ENCODE measurements at places on chromosomes 5 and 9.

- DNase-seq: no peak
Measured at GRCh38 chr5:35483191-35483590, 134.5 kb upstream of the SPEF2 start.

- no peak for DNase-seq
Measured at GRCh38 chr5:33371660-33372059, 69.1 kb upstream of the TARS1 start.

DNA sequence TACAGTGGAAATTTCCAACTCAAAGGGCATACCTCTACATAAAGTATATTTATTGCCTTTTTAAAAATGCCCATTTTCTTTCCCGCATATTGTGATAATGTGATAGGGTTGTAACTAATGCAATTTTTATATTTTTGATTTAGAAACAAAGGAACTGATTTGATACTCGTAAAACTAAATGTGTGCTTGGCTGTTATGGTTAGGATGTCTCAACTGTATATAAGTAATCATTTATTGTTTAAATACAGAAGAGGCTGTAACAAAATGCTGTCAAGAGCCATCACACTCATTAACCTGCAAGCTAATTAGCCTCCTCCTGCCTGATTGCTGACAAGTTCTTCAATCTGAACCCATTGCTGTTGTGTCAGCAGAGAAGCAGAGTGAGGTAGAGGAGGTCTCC is 149.2 kb downstream of the PBX3 start:
- no peak for DNase-seq

GRCh38 chr9:79395755-79396154 is 176.0 kb upstream of the TLE4 start:
- no peak for DNase-seq

GRCh38 chr5:159061834-159062474 is 37.8 kb downstream of the EBF1 start:
- no peak for DNase-seq

DNA sequence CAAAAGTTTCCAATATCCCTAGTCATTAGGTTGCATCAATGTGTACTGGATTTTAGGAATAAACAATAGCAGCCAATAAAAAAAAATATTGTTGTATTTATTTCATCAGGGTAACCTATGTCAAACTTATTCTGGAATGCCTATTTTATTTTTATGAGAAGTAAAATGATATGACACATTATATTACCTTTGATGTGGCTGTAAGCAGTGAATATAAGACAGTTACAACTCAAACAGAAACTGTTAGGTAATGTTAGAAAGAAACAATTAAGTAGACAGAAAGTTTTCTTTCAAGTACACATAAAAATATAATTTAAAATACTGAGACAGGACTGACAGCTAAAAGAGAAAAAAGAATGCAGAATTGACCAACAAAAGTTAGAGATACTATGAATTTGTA is 65.5 kb downstream of the GNG10 start:
- no peak for DNase-seq

DNA sequence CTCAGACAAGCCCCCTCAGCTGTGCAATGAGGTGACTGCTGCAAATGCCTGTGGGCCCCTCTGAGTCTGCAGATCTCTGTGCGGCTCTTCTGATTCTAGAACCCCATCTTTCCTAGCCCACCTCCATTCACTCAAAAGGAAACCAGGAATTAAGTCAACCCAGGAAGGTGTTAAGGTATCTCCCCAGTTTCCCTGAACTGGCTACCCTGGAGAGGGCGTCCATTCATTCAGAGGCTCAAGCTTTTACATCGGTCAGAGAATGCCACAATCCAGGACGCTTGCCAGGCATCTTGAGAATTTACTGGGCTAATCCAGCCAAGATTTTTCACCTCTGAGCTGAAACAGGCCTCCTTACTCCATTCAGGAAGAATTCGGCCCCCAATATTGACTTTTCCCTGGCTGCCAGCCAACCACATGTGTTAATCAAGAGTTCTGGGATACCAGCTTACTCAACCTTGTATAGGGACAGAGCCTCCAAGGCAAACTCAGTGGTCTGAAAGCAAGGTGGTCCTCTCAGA is 889 bp upstream of the ADAMTS12 start:
- DNase-seq: no peak

GRCh38 chr5:160543395-160543794 is 121.7 kb downstream of the PTTG1 start:
- no peak for DNase-seq

- DNase-seq: no peak
Measured at GRCh38 chr9:73179589-73179988, 27.9 kb downstream of the ANXA1 start.

DNA sequence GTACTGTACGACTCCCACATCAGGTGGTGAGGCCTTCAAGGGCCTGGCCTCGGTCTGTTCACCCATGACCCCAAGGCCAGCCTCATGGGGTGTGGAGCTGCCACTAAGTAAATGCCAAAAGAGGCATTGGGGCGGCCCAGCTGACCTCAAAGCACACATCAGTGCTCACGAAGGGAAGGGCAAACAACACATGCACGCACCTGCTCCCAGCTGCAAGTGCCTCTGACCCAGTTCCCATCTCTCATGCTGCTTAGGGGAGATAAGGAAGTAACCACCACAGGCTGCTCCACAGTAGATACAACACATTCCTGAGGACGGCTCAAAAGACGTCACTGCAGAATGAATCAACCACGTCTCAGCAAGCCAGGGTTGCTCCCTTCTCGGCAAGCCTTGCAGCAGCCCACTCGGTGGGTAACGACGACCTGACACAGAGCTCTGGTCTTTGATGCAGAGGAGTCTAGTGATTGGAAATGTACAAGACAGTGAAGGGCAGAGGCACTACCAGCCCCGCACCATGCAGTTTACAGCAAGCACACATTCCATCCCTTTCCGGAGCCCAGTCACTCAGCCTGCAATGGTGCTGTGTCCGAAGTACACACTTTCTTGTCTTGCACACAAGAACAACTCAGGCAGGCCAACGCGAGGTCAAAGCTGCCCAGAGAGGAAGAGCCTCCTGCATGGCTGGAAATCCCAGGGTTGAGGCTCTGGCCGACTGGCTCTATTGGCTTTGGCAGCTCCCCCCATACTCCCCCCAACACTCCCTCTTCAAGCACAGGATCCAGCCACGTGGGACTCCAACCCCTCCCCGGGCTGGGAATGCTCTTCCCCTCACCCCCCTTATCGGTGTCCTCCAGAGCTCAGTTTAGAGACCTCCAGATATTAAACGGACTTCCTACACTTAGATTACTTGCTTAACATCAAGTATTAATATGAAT is 31.8 kb downstream of the FABP6 start:
- no peak for DNase-seq

DNA sequence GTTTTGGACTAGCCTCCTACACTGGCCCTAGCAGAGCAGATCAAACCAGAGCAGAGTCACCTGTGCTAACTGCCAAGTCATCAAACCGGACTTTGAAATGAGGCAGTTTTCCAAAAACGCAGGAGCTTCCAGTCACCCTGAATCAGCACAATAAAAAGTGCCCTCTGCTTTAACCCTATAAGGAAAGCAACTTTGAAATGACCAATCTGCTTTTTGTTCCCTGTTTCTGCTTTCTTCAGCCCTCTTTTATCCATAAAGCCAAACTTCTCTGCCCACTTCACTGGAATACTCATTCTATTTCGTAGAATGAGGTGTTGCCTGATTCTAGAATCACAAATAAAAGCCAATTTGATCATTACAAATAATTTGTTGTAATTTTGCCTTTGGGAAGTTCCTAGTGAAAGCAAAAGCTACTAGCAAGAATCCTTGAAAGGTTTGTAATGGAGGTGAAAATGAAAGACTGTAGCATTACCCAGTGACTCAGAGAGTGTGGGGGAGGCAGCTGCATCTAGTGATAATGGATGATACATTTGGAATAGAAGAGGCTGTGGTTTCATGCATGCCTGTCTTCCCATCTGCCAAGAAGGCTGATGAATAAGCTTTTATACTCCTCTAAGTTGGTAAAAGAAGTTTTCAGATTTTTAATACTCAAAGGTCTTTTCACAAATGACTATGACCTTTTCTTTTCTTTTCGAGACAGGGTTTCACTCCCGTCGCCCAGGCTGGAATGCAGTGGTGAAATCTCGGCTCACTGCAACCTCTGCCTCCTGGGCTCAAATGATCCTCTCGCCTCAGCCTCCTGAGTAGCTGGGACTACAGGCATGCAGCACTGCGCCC is 14.9 kb downstream of the SPAAR start:
- DNase-seq: no peak

GRCh38 chr5:131139321-131139720 is 25.7 kb downstream of the HINT1 start:
- no peak for DNase-seq

DNA sequence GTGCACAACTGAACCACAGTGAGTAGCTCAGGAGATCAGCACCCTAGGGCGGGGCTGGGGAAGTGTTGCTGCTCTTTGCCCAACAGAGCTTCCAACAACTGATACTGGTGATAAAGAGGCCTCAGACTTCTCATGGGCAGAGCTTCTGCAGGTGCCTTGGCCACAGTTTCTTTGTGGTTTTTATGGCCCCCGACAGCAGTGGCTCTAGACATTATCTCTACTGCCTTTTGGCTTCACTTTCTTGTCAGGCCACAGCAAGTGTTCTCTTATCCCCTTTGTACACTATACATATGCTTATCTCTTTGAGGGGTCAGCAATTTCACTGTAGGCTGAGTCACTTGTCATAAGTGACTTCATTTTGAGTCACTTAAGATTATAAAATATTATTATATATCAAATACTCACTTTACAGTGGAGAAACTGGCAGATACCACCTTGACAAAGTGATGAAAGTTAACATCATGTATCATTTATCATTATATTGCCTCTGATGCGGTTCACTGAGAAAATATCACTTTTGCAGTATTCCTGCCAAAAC is 90.9 kb upstream of the COX7C start:
- no peak for DNase-seq

DNA sequence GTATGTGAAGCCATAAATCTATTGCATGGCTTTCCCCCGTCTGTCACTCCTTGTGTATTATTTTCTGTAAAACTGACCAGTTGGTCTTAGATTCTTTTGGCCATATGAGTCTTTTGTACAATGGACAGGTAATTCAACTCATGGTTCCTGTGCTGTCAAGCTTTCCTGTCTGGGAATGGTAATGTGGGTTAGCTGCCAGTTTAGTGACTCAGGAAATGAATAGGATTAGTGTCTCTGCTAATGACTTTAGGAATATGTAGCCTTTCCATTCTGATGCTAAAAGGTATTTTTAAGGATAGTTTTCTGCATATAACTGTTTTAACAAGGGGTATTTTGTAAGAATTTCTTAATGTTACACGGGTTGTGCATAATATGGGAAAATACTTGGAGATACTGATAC is 182.7 kb downstream of the PBX3 start:
- no peak for DNase-seq

- DNase-seq: no peak
Measured at GRCh38 chr5:60248901-60249300, 355.4 kb upstream of the PDE4D start.

- DNase-seq: no peak
Measured at GRCh38 chr5:169875091-169875728, 105.1 kb downstream of the INSYN2B start.

DNA sequence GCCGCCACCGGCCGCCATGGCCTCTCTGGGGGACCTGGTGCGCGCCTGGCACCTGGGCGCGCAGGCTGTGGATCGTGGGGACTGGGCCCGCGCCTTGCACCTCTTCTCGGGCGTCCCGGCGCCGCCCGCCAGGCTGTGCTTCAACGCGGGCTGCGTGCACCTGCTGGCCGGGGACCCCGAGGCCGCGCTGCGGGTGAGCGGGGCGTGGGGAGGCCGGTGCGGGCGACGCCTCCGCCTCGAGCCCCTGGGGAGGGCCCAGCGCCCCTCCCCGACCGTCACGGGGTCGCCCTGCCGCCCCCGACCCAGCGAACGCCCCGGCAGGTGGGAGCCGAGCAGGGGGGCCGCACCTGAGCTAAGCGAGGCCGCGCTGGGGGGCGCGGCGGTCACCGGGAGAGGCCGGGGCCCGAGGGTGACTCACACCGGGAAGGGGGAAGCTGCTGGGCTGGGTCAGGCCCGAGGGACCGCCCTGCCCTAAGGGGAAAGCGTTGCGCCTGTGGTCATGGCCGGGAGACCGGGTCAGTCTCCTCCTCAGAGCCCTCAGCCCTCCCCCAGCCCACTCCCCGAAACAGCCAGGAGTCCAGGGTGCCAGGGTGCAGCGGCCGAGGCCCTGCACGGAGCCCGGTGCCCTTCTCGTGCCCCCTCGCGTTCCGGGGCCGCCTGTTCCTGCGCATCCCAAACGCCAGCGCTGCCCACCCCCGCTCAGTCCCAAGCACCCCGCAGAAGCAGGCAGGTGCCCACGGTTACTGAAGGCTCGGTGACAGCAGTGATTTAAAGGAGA is 510 bp downstream of the NOXA1 start:
- no peak for DNase-seq

DNA sequence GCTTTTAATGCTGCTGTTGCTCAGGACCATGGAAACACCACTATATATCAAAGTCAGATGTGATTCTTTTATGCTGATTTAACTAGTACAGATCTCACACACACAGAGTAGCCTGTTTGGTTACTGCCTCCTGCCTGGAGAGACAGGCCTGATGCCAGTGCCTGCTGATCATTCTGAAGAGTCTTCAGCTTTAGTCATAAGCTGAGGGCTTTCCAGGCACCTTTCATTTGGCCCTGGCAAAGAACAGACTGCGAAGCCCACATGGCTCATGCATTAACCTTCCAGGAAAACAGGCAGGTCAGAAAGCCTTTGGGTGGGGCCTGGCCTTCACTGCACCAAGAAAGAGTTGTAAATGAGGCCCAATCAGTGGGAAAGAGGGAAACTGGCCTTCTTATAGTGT is 144.7 kb downstream of the SAXO1 start:
- DNase-seq: no peak

GRCh38 chr5:73155271-73156222 is 17.4 kb upstream of the TMEM174 start:
- no peak for DNase-seq

DNA sequence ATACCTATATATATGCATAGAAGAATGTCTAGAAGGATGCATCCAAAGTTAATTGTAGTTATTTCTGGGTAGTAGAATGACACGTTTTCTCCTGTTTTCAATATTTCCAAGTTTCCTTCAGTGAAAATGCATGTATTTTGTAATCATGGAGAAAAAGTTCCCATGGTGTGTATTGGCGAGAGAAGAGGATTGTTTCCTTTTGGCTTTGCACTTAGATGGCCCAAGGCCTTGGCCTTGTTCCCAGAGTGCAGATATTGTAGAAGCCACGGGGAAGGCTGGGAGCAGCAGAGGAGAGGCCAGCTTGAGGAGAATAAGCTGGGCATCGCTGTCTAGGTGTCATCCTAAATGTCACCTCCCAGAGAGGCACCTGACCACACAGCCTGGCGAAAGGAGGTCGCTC is 44.0 kb downstream of the IRF1 start:
- DNase-seq: no peak

- DNase-seq: no peak
Measured at GRCh38 chr9:122334916-122335315, 35.9 kb upstream of the PTGS1 start.

Data from NCI-H526 (cell line).